Stimulated activated CD8-positive, alpha-beta memory T cell treated with anti-CD3 and anti-CD28 coated beads, Interleukin-2, amount 100 ng/mL, for 1 hour (primary cell): ENCODE measurements at places on chromosomes 13 and 19.

- DNase-seq: no peak
Observed at GRCh38 chr19:41478875-41479756, 36.2 kb downstream of the ERICH4 start.

GRCh38 chr13:40394304-40394985 is 272.0 kb downstream of the FOXO1 start:
- no peak for DNase-seq

- no peak for DNase-seq
Observed at GRCh38 chr19:24069905-24070657, 16.9 kb upstream of the ZNF254 start.

DNA sequence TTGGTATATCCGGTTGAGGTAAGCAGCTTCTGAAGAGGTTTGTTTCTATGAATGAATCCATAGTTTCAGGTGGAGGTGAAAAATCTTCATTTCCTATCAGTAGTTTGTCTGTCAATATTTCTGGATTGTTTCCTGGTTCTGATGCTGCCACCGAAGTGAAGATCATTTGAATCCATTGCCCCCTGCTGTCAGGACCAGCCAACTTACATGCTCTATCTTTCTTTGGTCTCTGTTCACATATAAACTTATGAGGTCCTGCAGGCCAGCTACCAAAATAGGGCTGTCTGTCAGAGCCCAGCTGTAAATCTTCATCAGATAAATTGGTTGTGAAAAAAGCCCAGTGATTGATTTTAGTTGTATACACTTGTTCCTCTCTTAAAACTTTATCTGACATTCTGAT is 15.2 kb upstream of the N4BP2L1 start:
- peak; percentile 9 for DNase-seq

DNA sequence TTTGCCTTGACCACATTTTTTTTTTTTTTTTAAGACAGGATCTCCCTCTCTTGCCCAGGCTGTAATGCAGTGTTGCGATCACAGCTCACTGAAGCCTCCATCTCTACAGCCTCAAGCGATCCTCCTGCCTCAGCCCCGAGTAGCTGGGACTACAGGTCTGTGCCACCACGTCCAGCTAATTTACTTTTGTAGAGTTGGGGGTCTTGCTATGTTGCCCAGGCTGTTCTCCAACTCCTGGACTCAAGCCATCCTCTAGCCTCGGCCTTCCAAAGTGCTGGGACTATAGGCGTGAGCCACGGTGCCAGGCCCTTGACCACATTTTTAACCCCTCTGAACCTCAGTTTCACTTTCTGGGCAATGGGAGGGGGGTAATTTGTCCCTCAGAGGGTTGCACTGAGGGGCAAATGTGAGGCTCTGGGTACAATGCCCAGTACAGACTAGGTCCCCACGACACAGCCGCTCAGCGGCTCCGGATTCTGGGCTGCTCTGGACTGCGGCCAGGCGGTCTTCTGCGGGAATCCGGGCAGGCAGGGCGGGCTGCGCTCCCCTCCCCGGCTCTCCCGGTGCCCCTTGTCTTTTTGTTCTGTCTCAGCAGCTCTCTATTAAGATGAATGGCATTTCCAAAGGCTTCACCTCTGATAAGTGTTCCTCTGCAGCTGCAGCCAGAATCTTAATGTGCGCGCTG is 3.8 kb upstream of the ALOX5AP start:
- DNase-seq: no peak

DNA sequence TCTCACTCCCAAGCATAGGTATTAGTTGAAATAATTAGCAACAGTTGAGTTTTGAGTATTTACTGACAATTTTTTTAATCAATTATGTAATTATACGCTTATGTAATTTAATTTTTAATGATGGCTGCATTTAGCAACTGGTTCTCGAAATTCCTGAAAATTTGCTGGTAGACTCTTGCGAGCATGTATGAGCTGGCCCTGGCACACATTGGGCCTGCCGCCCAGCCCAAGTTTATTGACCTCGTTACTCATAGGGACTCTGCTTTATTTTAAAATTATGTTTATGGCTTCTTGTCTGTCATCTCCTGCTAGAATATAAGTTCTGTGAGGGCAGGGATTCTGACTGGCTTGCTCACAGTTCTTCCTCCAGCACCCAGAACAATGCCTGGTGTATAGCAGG is 6.7 kb downstream of the KLK14 start:
- no peak for DNase-seq

DNA sequence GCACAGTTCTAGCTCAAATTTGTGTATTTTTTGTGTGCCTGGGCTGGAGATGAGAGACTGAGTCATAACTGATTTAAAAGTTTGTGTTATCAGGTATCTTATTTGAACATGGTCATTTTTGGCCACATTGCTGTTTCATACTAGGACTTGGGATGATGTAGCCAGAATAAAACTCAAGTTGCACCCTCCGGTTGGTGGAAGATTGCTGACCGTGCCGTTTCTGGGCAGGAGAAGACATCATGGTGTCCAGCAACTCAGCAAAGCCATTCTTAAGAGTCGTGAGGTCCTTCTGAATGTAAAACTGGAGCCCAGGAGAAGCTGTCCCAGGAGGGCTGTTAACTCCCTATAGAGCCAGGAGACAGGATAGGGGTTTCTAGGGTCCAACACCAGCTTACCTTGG is 7.6 kb downstream of the CEBPG start:
- DNase-seq: no peak
